ENCODE measurements at places on chromosomes 4 and X. TPM values are rescaled to one million over a fixed set of nuclear protein-coding genes. Genes with fewer than 3 reads are reported as not detected.

Gene EREG
- 0.44 TPM for total RNA-seq

Gene CWH43
- 2.4 TPM for total RNA-seq

Gene DOK7
- total RNA-seq = 7.0 TPM

Gene RAB33A
- total RNA-seq = 2.9 TPM

GRCh38 chr4:145734576-145735346 lies 54.8 kb downstream of the C4orf51 start:
- DNase-seq = peak; percentile 49

- no peak for DNase-seq
These were observed 7.8 kb upstream of the SH3TC1 start for GRCh38 chr4:8191136-8191747.

- no peak for DNase-seq
These were observed 277.9 kb upstream of the KLF3 start for GRCh38 chr4:38386005-38386551.

DNA sequence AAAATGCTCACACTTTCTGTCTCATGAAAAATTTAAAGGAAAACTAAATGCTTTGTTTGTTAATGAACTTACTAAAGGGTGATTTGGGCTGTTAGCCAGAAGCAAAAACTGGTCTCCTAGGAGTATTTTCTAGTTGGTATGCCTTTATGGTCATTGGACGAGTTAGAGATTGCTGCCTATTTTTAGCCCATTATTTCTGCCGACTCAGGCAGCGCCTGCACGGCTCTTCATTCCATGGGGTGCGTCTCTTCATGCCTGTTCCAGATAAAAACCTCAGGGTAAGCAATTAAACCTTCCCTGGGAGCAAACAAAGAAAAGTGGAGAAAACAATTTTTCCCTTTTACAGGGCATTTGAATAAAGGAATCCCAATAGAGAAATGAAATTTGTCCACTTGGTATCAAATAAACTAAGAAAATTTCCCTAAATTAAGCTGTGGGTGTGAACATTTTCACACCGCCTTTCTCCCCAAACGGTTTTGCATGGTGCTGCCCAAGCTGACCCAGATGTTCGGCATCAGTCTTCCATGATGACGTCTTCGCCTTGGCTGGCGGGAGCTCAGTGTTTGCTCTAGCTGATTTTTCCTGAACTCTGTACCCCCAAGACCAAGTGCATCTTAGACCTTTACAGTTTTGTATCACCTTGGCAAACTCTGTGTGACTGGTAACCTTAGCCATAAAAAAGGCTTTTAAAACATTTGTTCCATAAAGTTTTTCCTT lies 61.7 kb upstream of the ADGRG2 start:
- DNase-seq = no peak

DNA sequence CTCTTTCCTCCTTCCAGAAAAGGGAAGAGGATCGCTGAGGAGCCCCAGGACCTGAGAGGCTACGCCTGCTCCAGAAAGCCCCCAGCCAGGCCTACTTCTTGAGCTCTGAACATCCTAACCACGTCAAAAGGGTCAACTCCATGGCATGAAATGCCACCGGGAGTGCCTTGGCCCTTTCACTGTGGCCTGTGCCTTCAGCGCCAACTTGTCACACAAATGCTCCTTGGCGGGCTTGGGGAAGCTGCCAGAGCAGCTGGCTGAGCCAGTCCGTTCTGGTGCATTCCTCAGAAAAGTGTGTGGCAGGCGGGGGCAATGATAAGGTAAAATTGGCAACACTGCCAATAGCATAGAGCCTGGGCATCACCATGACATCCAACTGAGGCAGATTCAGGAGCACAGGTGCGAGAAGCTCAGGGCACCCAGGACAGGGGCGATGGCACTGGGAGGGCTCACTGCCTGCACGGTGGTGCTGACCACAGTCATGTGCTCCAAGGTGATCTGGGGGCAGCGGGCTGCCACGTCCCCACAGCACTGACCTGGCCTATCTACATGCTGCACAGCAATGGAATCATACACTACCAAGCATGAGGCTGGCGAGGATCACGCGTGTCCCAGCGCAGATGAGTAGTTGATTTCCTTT lies 12.1 kb upstream of the TREX2 start:
- DNase-seq = no peak

DNA sequence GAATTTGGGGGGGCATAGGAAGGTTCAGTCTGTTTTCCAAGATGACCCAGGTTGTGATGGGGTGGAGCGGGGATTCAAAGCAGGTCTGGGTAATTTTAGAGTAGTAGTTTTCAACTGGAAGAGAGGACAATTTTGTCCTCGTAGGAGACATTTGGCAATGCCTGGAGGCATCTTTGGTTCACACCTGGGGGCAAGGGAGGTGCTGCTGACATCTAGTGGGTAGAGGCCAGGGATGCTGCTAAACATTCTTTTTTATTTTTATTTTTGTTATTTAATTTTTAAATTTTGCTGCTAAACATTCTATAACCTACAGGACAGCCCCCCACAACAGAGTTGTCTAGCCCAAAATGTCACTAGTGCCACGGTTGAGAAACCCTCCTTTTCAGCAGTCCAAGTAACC lies 1.9 kb downstream of the RAB9A start:
- no peak for DNase-seq

DNA sequence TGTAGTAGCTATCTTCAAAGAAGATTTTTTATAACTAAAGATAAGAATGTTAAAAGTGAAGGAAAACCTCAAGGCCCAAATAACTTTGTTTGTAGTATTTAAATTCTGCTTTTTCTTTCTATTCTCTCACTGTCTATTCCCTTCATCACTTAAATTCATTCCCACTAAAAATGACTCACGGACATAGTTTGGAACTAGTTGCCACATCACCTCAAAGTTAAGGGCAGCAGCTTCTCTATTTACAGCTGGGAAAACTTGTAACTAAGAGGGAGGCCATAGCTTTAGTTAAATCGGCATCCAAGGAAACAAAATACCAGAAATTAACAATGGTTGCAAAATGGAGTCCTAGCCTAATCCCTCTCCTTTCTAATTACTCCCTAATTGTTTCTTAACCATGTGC lies 325.4 kb upstream of the MAGEB2 start:
- DNase-seq = no peak

DNA sequence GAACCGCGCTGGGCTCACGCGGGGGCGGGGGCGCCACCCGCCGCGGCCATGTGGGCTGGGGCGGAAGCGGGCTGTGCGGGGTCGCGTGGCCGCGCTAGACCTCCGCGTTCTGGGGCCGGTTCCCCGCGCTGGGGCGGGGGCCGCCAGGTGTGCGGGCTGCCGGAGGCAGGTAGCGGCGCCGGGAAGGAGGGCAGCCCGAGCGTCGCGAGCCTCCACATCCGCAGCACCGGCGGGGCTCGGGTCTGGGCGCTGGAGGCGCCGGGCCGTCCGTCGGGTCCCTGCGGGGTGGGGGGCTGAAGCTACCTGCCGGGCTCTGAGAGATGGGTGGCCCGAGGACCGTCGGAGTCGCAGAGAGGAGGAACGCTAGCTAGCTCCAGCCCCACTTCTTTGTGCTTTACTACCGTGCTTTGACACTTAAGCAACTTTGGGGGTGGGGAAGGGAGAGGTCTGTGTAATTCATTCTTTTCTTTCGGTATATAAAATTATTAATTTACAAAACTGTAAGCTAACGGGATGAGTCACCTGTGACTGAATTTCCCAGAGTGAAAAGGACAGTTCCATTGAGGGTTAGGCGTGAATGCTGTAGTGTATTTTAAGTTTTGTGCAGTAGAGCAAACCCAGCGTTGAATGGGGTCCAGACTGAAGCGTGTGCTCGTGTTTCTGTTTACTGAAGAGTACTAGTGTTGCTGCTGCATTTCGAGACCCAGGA lies 689 bp downstream of the METAP1 start:
- peak; percentile 60 for DNase-seq

All from kidney (tissue), 22 donors.